ENCODE measurements at places on chromosomes 1 and 21.

- DNase-seq: no peak
These were observed 90.5 kb downstream of the TRABD2B start for GRCh38 chr1:47906527-47907176.

- no peak for DNase-seq
These were observed 48.8 kb downstream of the PIK3CD start for GRCh38 chr1:9700340-9700739.

- no peak for DNase-seq
These were observed 48.3 kb upstream of the C1orf146 start for GRCh38 chr1:92169214-92170005.

DNA sequence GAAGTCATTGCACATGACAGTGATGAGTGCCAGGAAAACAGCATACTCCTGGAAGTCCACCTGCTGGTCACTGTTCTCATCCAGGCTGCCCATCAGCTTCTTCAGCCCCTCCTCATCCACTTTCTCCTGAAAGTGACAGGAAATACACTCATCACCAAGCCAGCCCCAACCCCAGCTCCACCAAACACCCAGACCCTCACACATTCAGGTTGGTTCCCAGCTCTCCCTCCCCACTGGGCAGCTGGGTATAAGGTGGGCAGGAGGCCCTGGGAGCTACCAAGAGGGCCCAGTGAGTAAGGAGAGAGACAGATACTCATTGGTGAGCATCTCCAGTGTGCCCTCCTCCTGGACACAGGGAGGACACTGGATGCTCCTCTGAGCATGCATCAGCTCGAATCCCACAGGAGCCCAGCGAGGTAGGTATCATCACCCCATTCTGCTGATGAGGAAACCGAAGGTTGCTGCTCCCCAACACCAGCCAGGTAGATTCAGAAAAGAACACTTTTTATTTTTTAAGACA, 4.1 kb downstream of the S100A2 start:
- no peak for DNase-seq

GRCh38 chr1:24294228-24294672, 24.9 kb upstream of the GRHL3 start:
- no peak for DNase-seq

DNA sequence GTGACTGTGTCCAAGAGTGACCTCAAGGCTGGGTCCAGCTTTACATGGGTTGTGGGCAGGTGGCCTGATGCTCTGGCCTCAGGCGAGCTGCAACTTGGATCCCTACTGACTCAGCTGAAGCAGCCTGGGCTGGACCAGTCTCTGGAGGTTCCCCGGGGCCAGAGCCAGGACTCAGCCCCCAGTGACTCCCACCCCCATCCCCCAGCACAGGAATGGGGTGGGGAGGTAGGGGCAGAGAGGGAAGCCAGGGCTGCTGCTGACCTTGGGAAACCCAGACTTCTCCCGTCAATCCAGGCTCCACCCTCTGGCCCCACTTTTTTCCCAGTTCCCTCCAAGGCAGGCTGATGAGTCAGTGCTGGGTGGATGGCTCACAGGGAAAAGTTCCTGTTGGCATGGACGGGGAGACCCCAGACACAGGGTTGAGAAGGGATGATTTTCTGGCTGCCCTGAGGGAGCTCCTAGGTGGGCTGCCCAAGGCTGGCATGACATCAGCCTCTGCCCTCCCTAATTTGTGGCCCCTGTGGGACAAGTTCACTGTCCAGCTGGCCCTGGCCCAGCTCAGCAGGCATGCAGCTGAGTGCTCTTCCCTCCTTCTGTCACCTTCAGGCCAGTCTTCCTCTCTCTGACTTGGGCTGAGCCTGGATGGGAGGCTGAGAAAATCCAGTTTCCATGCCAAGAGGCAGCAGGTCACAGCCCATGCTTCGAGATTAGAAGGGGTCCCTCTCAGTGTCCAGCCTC, 2.2 kb downstream of the ZC3H12A start:
- no peak for DNase-seq

DNA sequence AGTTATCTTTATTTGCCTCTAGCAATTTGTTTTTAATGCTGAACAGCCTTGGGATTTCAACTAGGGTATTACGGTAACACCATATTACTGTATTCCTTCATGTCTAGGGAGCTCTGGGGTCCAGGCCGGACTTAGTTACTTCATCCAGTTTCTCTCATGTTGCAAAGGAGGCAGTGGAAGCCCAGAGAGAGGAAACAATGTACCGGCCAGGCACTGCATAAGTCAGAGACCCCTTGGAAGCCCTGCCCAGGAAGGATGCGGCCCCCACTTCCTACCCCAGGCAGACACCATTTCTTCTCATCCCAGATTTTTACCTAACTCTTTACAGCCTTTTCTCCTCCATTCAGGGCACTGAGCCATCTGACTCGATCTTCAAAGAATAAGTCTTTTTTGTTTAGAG, 32.5 kb downstream of the TRABD2B start:
- DNase-seq: no peak

DNA sequence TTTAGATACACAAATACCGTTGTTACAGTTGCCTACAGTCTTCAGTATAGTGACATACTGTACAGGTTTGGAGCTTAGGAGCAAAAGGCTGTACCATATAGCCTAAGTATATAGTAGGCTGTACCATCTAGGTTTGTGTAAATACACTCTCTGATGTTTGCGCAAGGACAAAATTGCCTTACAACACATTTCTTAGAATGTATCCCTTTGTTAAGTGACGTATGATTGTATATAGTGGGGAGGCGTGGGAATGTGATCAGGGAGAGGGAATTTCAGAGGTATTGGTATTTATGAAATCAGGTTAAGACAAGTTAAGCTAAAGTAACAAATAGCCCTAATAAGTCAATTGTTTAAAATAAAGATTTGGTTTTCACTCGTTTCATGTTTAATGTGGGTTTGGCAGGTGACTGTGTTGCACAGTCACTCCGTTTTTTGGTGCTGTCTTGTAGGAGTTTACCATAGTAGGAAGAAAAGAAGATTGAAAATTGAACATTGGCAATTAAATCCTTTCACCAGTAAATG, 2.7 kb downstream of the GORAB start:
- DNase-seq: no peak

DNA sequence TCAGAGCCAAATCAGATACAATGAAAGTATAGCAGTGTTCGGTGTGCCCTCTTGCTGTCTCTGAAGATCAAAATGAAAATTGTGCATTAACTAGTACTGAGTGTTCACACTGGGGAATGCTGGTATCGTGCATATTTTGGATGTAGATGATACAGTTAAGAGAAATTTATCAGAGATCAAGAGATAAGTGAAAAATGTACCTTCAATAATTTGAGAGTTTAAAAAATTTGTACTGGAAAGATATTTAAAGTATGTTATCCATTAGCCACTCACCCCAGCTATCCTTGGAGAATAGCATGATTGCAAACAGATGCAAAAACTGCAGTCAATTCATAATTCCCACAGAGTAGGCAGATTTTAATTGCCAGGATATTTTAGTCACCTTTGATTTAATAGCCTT, 56.4 kb downstream of the GREM2 start:
- no peak for DNase-seq

DNA sequence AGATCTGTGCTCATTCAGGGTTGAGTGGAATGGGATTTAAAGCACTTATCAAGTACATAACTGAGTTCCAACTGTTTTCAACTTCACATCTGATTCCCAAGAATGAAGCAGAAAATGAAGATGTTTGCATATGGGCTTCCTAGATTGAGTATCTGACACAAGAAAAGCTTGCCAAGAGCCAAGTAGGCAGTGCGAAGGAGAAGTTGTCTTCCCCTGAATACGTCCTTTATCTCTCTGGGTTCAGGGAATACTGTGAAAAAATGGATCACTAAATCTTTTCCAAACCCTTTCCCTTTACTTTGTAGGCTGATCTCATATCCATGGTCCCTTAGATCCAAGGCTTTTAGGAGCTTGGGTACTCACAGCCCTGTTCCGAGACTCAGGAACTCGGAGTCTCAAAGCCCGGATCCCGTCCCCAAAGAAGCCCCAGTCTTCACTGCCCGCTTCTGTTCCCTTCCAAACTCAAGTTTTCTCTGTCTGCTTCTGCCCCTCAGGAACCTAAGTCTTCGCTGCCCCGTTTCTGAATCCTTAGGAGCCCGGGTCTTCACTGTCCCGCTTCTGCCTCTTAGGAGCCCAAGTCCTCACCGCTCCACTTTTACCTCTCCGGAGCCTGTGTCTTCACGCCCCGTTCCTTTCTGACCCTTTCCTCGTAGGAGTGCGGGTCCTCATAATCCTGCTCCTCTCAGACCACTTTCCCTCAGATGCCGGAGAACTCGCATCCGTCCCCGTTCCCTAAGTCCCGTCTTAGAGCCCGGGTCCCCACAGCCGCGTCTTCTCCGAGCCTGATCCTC, 616 bp downstream of the TAF12 start:
- no peak for DNase-seq

GRCh38 chr1:199463521-199464127, 563.9 kb upstream of the NR5A2 start:
- DNase-seq: peak; percentile 86

- DNase-seq: no peak
These were observed 90.1 kb downstream of the PRDM16 start for GRCh38 chr1:3159121-3159520.

DNA sequence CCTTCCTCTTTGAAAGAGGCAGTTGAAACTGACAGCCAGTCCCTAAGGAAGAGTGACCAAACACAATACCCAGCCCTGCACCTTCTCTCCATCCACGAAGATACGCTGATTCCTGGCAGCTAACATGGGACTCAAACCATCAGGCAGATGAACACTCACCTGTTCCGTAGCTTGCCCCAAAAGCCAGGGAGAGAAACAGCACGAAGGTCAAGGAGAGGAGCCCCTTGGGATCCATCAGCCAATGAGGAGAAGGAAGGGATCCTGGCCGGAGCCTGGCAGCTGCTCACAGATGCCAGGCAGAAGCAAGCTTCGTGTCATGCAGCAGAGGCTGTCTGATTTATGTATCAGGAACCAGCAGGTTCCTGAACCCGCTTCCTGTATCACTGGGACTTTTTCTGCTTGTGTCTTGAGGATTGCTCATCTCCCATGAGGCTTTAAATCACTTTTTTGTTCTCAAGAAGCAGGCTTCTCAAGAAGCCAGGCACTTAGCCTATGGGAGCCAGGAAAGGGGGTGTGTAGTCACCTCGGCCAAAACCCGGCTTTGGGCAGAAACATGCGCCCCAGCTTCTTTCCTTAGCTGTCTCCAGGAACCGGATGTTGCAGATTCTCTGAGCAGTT, at the start of gene SLAMF1:
SLAMF1 (minus strand) TSS at position 334 of the 618 bp plus-strand sequence; CDS start at position 235, 99 bp downstream.
- no peak for DNase-seq

DNA sequence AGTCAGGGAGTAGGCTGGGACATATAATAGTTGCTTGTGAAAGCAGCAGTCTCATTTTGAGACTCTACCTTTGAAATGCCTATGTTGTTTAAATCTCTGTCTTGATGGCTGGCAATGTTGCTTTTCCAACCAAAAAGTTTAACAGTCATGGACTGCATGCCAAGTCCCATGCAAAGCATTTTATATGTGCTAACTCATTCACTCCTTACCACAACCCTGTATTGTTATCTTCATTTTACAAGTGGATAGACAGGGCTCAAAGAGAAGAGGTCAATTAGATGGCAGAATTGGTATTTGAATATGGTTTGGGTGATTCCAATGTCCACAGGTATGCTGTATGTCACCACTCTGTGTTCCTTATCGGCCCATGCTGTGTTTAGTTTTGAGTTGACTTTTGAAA, 331.4 kb upstream of the USP24 start:
- DNase-seq: no peak

- no peak for DNase-seq
These were observed 237.9 kb downstream of the USP25 start for GRCh38 chr21:15967661-15968060.

DNA sequence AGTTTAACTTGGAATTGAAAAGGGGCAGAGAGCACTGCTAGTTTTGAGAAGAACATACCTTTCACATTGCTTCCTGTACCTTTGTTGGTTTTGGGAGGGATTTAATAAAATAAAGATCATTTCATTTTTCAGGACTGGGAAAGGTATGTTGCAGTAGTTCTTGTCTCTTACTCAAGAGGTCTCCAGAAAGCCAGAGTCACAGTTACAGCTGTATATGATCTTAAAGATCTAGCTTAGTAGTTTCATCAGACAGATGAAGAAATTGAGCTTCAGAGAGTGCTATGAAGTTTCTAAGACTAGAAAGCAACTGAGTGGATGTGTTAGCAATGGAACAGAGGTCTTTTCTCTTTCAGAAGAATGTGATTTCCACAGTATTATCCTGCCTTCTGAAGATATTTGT, 1.0 kb downstream of the OR10K2 start:
- DNase-seq: no peak

- no peak for DNase-seq
These were observed 946.7 kb upstream of the B3GALT2 start for GRCh38 chr1:194133152-194133551.

DNA sequence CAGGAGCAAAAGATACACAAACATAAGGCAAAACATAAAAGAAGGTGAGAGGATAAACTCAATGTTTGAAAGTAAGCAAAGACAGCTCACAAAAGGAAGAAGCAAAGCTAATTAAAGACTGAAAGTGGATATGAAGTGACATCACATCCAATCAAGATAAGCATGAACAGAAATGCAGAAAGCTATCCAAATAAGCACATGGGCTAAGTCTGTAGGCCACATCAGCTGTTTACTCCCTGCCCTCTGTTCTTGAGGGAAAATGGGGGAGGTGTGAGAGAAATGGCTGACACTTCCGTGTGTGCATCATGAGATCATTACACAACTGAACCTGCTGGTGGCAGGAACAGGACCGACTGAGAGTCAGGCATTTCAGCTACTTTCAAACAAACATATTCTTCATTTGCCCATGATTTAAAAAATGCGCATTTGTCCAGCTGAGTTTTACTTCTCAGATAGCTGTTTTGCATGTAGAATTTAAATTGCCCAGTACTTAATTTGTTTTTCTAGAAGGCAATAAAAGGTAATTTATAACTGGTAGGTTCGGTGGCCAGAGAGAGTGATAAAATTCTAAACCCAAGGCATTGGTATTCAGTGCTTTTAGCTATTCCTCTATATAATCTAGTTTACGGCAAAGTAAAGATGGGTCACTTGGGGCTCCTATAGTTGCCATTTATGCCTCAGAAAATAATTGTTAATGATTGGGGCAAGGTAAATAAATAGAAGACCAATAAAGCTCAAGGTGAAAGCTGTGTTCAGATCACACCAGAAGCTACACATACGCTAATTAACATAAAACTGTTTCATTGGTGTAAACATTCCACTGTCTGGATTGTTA, 27.2 kb upstream of the MAN1A2 start:
- peak; percentile 44 for DNase-seq

GRCh38 chr1:19936061-19936750, 12.8 kb upstream of the PLA2G2E start:
- DNase-seq: no peak

GRCh38 chr1:3907031-3907534, 7.0 kb upstream of the C1orf174 start:
- DNase-seq: peak; percentile 85

DNA sequence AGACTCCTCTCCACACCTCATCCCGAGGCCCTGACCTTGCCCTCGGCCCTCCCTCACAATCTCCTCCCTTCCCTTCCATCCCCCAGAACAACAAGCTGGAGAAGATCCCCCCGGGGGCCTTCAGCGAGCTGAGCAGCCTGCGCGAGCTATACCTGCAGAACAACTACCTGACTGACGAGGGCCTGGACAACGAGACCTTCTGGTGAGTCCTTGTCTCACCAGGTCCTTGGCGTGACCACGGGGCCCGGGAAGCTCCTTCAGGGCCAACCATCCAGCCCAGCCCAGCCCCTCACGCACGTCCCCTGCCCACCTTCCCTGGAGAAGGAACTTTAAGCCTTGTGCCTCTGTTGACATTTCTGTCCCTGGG, 15.6 kb downstream of the PODN start:
- no peak for DNase-seq

Measured in WERI-Rb-1 (cell line).